Heart right ventricle (tissue), 16 donors: ENCODE measurements at places on chromosomes 4 and X. TPM values are rescaled to one million over a fixed set of nuclear protein-coding genes. Genes with fewer than 3 reads are reported as not detected.

DNA sequence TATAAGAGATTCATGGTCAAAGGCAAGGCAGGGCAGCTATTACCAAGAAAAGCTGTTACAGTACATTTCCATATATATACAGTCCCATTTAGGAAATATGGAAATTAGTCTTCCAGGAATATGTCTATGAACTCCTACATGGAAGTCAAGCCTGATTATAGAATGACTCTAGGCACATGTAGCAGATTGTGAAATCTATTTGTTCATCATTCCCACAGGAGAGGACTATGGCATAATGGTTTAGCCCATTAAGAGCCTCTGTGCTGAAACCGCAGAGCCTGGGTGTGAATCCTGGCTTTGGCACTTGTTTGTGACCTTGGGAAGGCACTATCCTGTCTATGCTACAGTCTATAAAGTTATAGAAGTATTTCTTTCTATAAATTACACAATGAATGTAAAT lies 764.8 kb downstream of the RAPGEF2 start:
- no peak for DNase-seq

DNA sequence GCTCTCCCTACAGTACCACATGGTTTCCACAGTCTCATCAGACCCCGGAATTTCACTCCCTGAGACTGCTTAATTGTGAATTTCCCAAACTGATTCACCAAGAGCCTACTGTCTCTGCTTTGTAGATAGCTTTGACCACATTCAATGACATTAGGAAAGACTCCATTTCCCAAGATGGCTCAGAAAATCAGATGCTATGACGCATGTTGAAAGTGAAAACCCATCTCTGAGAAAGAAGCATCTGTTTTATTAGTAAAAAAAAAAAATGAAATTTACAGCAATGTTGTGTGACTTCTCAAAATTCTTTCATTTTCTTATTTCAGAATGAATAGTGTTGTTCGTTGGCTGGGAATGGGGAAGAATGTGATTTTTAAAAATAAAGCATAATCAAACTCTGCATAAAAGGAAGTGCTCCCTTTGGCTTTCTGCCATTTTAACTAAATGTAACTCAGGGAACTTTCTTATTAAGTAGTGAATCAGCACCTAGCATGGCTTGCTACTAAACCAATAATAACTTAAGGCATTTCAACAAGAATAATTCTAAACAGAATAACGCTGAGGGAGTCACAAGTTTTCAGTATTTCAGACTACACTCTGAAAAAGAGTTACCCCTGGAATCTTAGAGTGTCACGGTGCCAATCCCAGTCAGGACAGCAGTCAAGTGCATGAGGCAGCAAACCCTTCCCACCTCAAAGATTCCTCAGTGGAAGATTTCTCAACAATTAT lies 97.4 kb upstream of the MYOZ2 start:
- DNase-seq, result no peak

- DNase-seq, result no peak
These were observed 337.6 kb downstream of the STIM2 start for GRCh38 chr4:27198246-27198645.

The BMP3 gene
- total RNA-seq, result not detected
